Epithelial cell of prostate (primary cell): ENCODE measurements at places on chromosomes 3 and 15.

DNA sequence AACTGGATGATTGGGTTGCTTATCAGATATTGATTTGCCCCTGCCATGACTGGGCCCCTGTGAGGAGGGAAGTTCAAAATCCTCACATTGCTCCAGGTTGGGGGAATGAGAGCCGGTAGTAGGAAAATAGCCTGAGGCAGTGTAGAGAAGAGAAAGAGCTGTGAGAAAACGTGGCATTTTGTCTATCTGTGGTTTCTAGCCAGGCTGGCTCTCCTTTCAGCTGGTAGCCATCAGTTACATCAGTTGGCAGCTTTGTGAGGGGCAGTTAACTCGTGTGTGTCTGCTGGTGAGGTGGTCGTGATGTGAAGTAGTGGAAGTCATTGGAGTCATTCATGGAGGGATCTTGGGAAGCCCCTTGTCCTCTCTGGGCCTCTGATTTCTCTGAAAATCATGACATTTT is 5.2 kb downstream of the ESYT3 start:
- DNase-seq: no peak

DNA sequence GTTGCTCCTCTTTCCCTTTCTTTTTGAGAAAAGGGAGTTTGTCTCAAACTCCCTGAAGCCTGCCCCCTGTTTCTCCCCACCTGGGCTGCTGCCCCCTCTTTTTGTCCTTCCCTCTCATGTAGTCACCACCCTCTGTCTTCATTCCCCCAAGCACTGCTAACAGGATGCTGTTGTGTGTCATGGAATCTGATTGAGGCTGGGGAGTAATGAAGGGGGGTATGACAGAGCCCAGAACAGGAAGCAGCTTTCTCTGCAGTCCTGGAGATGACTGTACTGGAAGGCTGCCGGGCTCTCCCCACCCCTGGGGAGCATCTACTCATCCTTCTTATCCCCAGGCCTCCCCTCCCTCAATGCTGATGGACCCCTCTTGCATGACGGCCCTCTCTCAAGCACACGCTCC is 181.6 kb downstream of the ABHD5 start:
- peak; percentile 49 for DNase-seq

DNA sequence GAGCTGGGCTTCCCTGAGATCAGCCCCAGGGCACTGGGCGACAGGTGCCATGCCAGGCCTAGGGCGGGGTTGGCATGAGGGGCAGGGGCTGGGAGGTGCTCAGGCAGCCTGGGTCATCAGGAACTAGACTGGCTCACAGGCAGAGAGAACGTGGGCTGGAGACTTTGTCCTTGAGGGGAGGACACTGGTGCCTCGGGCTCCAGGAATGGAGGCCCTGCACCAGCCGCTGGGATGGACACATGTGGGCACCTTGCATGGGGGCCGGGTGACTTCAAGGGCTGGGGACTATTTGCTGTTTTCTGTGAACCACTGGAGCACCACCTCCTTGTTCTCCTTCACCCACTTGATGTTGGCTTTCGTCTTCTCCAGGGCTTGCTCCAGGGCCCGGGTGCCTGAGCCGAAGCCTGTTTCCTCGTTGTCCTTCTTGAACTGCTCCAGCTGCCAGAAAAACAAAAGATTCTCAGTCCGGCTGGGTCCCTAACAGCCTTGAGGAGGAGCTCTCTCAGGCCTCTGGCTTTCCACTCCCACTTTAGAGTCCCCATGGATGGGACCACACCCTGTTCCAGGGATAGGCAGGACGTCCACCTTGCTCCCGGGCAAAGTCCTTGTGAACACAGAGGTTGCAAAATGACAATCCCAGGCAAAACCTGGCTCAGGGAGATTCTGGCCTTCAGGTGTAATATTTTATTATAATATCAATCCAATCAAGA is 9.1 kb downstream of the MESP2 start:
- no peak for DNase-seq

DNA sequence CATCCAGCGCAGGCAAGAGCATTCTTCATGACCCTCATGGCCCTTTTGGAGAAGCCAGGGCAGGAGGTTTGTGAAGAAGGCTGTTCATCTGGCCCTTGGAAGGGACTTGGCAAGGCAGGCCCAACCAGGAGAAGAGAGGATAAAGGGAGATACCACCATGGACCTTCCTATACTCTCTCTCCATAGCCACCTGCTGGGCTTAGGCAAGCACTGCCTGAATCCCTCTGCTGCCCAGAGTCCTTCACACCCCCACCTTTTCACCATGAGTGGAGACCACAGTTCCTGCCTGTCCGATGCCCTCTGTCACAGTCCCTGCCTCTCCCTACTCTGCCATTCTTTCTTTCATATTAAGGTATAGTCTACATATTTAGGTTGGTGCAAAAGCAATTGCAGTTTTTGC is 10.6 kb upstream of the SFMBT1 start:
- no peak for DNase-seq

- DNase-seq: no peak
Observed at GRCh38 chr15:40421246-40422157, 15.9 kb downstream of the IVD start.

DNA sequence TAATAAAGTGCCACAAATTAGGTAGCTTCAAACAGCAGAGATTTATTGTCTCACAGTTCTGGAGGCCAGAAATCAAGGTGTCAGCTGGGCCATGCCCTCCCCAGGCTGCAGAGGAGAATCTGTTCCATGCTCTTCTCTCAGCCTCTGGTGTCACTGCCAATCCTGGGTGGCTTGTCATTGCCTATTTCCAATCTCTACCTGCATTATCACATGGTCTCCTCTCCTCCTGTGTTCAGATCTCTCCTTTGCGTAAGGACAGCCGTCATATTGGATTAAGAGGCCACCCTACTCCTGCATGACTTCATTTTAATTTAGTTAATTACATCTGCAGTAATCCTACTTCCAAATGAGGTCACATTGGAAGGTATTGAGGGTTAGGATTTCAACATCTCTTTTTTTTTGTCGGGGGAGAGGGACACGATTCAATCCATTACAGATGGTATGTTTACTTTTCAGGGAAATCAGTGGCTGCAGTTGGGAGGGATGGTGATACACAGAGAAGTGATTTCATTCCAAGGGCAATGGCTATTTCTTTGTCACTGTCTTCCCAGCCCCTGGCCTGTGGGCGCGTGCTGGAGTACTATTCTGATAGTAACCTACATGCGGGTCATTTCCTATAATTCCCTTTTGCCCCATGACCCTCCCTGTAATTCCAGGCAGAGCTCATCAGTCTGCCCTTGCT is 169.4 kb downstream of the MINAR1 start:
- DNase-seq: no peak

DNA sequence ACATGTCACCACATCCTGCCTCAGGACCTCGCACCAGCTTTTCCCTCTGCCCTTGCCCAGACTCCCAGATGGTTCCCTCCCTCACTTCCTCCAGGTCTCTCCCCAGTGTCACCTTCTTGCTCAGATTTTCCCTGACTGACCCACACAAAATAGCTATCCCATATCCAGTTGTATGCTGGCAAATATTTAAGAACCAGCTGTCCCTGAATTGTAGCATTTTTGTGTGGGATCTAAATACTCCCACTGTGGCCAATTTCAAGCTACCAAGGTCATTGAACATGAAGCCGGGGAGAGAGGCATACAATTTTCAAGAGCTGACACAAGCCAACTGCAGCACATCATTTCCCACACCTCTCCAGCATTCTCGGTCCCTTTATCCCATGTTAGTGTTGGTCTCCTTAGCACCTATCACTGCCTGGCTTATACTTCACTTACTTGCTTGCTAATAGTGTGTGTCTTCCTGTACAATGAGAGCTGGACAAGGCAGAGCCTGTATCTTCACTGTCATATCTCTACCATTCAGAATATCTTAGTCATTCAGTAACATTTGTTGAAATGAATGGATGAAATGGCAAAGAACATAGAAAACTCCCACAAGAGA is 101.3 kb upstream of the CTNNB1 start:
- no peak for DNase-seq

DNA sequence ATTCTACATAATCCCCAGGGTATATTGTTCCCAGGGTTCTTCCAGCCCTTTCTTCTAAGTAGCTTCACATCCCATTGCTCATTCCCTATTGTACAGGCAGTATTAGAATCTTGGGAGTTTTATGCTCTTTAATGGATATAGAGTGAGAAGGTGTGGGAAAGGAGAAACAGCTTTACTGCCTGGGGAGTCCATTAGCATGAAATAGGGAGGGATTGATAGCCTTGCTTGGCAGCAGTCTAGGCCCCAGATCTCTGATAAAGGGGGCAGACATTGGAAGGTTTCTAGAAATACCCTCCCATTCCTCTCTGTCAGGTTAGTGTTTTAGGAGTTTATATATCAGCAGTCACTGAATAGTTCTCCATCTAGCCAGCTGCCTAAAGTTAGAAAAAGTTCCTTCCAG is 334.3 kb downstream of the UNC13C start:
- no peak for DNase-seq

DNA sequence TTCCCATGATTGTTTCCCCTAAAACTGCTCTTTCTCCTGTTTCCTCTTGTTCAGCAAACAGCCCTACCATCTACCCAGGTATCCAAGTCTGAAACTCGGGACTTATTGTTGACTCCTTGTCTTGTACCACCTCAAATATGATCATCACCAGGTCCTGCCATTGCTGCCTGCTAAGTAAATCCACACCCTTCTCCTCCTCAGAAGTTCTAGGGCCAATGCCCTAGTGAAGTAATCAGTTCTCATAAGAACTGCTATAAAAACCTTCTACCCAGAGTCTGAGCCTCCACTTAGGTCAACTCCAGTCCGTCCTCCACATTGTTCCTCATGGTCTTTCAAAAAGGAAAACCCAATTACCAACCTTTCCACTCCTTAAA is 77.0 kb upstream of the IL12A start:
- no peak for DNase-seq

GRCh38 chr3:97736928-97737327 is 27.6 kb upstream of the ARL6 start:
- DNase-seq: no peak

DNA sequence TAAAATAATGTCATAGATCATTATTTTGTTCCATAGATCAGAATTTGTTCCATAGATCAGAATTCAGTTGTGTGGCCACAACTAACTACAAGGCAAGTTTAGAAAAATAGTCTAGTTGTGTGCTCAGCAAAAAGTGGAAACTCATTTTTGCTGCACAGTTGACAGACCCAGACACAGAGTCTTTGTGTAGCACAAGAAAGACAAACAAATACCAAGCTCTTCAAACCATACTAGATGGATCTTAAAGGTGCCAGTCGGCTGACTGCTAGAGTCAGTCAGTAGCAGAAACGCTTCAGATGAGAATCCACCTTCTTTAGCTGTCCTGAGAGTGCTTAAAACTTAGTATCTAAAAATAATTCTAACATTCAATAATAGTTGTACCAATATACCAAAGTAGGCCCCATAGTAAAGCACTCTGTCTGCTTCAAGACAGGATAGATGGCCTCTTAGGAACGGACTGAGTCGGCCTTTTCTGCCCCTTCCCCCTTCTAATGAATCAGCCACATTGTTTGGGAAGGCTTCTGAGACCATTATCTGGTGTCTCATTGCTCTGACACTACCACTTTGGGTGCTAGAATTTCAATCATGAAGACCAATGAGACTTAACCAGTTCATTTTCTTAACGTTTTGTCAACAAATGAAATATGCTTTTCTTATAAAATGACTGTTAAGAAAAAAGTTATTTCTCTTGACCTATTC is 27.7 kb upstream of the SLC4A7 start:
- DNase-seq: no peak

DNA sequence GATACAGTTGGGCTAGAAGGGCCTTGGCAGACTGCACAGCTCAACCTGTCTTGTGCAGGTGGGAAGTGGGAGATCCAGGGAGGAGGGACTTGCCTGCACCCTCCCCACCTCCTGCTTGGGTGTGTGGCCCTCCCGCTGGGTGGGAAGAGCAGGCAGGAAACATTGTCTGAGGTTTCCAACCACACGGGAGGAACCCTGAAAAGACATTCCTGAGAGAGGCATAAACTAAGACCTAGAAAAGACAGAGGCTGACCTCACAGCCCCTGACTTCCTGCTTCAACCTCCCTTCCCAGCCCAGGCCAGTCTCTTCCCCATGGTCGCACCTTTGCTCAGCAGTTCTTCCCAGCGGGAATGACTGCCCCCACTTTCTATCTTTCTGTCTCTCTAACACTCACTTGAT is 46.3 kb upstream of the INSYN1 start:
- no peak for DNase-seq

GRCh38 chr3:65888980-65889706 is 149.6 kb downstream of the MAGI1 start:
- DNase-seq: peak; percentile 31

GRCh38 chr15:88299497-88299896 is 43.0 kb upstream of the NTRK3 start:
- no peak for DNase-seq

GRCh38 chr3:18250991-18251390 is 174.1 kb downstream of the SATB1 start:
- DNase-seq: no peak

- no peak for DNase-seq
Observed at GRCh38 chr3:49930922-49931321, 1.3 kb upstream of the MON1A start.
